PC-3 (cell line): ENCODE measurements at places on chromosomes 5 and 9. TPM values are rescaled to one million over a fixed set of nuclear protein-coding genes. Genes with fewer than 3 reads are reported as not detected.

Gene BTNL9
- 11.5 and 15.4 TPM in 2 replicates for total RNA-seq

Gene IL33
- 1.6 and 2.7 TPM in 2 replicates for total RNA-seq

Gene CDC14B
- 10.5 and 11.4 TPM in 2 replicates for total RNA-seq

Gene SEMA6A
- not detected in 2 replicates for total RNA-seq

Gene GARIN3
- total RNA-seq: not detected in 2 replicates

Gene SMU1
- 17.4 and 17.6 TPM in 2 replicates for total RNA-seq

Gene GAS1
- not detected in 2 replicates for total RNA-seq

Gene PCDHB3
- 0.36 and 0.58 TPM in 2 replicates for total RNA-seq

Gene PCDHA11
- 0.33 TPM in 1 of 2 replicates, not detected in the other for total RNA-seq

Gene SLCO4C1
- not detected in 2 replicates for total RNA-seq

Gene BASP1
- total RNA-seq: 169 and 273 TPM in 2 replicates

Gene ALDOB
- not detected in 2 replicates for total RNA-seq

Gene PCDHA5
- total RNA-seq: 1.3 and 1.5 TPM in 2 replicates

Gene NXNL2
- total RNA-seq: 0.66 TPM in 1 of 2 replicates, not detected in the other

Gene CDX1
- not detected in 2 replicates for total RNA-seq

Gene SPDL1
- total RNA-seq: 29.9 and 38.8 TPM in 2 replicates

Gene CFAP157
- total RNA-seq: not detected in 2 replicates

Gene CLINT1
- total RNA-seq: 125 and 131 TPM in 2 replicates

Gene RGMB
- total RNA-seq: 31.1 and 37.3 TPM in 2 replicates

Gene FGF10
- total RNA-seq: not detected in 2 replicates

Gene SPATA24
- 1.4 and 3.1 TPM in 2 replicates for total RNA-seq

Gene PALM2AKAP2
- 0.22 and 1.2 TPM in 2 replicates for total RNA-seq

Gene KIF24
- total RNA-seq: 4.7 and 5.0 TPM in 2 replicates

Gene SPINK5
- not detected in 2 replicates for total RNA-seq

Gene FAM221B
- total RNA-seq: 0.29 TPM in 1 of 2 replicates, not detected in the other

Gene PAPPA
- total RNA-seq: not detected in 2 replicates

Gene PPP1R26
- 22.6 and 30.6 TPM in 2 replicates for total RNA-seq

Gene PROB1
- total RNA-seq: 1.9 and 2.2 TPM in 2 replicates

Gene CDH18
- 0.15 TPM in 1 of 2 replicates, not detected in the other for total RNA-seq

Gene C9orf50
- total RNA-seq: not detected in 2 replicates

Gene NTNG2
- total RNA-seq: 1.7 and 6.0 TPM in 2 replicates

Gene WDR5
- 29.1 and 35.7 TPM in 2 replicates for total RNA-seq

Gene GABRA6
- 0.17 TPM in 1 of 2 replicates, not detected in the other for total RNA-seq

Gene GADD45G
- 0.69 and 2.1 TPM in 2 replicates for total RNA-seq

Gene STX17
- 12.8 TPM in 2 replicates for total RNA-seq

Gene LRRC19
- not detected in 2 replicates for total RNA-seq

Gene PDCD1LG2
- total RNA-seq: 0.46 and 1.4 TPM in 2 replicates

Gene BNC2
- total RNA-seq: 11.7 TPM in 2 replicates

Gene B4GALT1
- total RNA-seq: 14.8 and 23.1 TPM in 2 replicates

Gene LCN15
- total RNA-seq: not detected in 2 replicates

Gene CAMK2A
- 0.15 TPM in 1 of 2 replicates, not detected in the other for total RNA-seq

Gene PRRX2
- total RNA-seq: 0.47 and 1.3 TPM in 2 replicates

Gene GABBR2
- total RNA-seq: 0.44 and 1.7 TPM in 2 replicates
